Spinal cord (tissue), 10 donors: ENCODE measurements at places on chromosomes 7 and 10. TPM values are rescaled to one million over a fixed set of nuclear protein-coding genes. Genes with fewer than 3 reads are reported as not detected.

- DNase-seq: no peak
- no peak overlapping the region for H3K27ac ChIP-seq
- H3K27me3 ChIP-seq: no peaks in the 10 kb centered on the region
- peaks cover 47% of the 10 kb centered on the region for H3K4me1 ChIP-seq
- H3K4me3 ChIP-seq: no peak overlapping the region
Measured at GRCh38 chr7:1990001-1990670, 242.6 kb downstream of the MAD1L1 start.

DNA sequence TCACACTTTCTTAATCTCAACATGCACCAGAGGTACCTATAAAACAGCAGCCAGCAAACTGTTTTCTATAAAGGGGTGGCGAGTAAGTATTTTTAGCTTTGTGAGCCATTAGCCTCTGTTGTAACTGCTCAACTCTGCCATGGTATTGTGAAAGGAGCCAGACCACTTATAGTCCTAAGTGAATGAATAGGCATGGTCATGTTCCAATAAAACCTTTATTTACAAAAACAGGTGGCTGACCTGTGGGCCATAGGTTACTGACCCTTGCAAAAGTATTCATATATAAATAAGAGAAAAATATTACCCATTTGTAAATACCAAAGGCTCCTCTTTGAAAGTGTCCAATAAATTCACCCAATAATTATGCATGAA, 50.3 kb downstream of the ICA1 start:
- H3K4me1 ChIP-seq: peaks cover 5% of the 10 kb centered on the region
- H3K4me3 ChIP-seq: no peak overlapping the region
- no peaks in the 10 kb centered on the region for H3K27me3 ChIP-seq
- no peaks in the 10 kb centered on the region for H3K36me3 ChIP-seq

- peaks cover 3% of the 10 kb centered on the region for H3K36me3 ChIP-seq
- no peak overlapping the region for H3K4me3 ChIP-seq
- no peaks in the 10 kb centered on the region for H3K27me3 ChIP-seq
- H3K4me1 ChIP-seq: peaks cover 28% of the 10 kb centered on the region
Measured at GRCh38 chr10:557792-558328, 131.6 kb downstream of the DIP2C start.

DNA sequence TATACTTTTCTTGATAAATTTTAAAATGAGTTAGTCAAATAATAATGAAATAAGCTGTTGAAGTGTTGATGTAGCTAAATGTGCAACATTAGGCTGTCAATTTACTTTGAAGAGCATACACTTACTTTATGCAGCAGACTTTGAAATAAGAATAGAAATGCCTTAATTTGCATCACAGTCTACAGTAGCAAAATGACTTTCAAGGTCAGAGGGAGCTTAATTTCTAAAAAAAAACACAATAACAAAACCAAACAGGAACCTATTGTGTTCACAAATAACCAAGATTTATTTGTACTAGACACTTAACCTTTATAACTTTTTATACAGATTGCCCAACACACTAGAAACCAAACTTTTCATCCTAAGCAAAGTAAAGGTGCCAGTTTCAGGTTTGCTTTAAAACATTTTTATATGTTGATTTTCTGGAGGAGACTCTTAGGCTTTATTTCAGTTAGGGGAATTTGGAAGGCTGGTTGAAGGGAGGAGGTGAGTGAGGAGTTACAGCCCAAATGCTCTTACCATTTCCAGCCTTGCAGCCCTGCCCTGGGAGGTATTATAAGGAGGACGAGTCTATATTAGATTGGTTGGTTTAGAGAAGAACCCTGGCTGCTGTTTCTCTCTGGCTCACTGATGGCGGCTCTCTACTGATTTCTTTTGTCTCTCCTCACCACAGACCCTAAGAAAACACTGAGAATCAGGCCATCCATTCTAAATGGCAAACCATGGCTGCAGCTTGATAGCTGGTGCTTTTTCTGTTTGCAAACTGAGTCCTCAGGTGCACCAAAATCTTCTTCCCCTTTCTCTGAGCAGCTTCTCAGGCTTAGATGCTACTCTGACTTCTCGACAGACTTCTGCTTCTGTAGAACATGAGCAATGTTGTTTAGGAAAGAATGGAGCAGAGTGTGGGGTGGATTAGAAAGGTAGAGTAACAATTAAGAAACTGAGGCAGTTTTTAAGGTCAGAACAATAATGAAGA, 55.2 kb upstream of the RPA3 start:
- no peaks in the 10 kb centered on the region for H3K27me3 ChIP-seq
- no peak overlapping the region for H3K4me3 ChIP-seq
- no peaks in the 10 kb centered on the region for H3K36me3 ChIP-seq
- no peaks in the 10 kb centered on the region for H3K4me1 ChIP-seq
- no peak for DNase-seq

- no peak overlapping the region for H3K4me3 ChIP-seq
- no peaks in the 10 kb centered on the region for H3K27me3 ChIP-seq
- peak overlapping the region; percentile 31 for H3K27ac ChIP-seq
- DNase-seq: no peak
Measured at GRCh38 chr10:34193931-34194626, 621.0 kb downstream of the PARD3 start.

DNA sequence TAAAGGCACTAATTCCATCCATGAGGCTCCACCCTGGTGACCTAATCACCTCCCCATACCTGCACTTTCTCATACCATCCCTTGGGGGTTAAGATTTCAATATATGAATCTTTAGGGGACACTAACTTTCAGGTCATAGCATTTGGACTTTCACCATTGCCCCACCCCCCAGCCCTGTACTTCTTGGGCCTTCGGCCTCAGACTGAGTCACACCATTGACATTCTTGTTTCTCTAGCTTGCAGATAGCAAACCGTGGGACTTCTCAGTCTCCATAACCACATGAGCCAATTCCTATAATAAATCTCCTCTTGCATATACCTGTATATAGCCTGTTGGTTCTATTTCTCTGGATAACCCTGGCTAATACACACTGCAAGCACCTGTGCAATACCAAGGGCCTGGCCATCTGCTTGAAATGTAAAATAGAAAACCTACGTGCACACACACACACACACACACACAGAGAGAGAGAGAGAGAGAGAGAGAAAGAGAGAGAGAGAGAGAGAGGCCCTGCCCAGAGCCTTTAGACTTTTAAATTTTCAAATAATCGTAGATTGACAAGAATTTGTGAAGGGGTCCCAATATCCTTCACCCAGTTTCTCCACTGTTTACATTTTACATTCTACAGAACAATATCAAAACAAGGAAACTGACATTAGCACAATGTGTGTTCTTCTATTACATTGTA, 25.3 kb downstream of the ANXA8 start:
- H3K27me3 ChIP-seq: no peaks in the 10 kb centered on the region
- no peaks in the 10 kb centered on the region for H3K36me3 ChIP-seq
- no peak overlapping the region for H3K27ac ChIP-seq

- H3K4me3 ChIP-seq: no peak overlapping the region
- H3K36me3 ChIP-seq: no peaks in the 10 kb centered on the region
- no peaks in the 10 kb centered on the region for H3K4me1 ChIP-seq
- no peak for DNase-seq
Measured at GRCh38 chr7:40202851-40203250, 68.0 kb downstream of the SUGCT start.

DNA sequence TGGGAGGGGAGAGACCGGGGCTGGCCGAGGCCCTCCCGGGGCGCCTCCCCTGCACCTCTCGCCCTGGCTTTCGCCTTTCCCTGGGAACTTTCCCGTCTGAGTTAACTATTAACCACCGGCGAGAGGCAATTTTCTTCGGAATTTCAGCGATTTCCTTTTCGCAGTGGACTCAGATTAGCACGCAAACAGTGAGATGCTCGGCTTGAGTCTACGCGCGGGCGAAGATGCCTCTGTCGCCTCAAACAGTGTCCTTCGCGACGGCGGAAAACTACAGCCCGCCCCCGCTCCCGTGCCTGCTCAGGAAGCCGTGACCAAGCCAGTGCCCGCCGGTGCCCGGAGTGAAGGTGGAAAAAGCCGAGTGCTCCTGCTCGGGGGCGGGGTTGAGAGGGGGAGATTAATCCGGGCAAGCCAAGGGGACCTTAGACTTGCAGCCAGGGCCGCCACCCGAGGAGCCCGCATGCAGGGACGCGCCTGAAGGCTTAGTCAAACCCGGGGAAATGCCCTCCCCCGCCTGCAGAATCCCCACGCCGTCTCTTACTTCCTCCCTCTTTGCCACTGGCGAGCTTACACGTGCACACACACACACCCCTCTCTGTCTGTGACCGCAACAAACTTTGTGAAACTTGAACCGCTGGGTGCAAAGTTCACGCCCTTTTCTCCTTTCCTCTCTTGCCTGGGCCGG, 14.5 kb upstream of the PAX2 start:
- H3K36me3 ChIP-seq: no peaks in the 10 kb centered on the region
- peaks cover 37% of the 10 kb centered on the region for H3K4me1 ChIP-seq
- peaks cover 94% of the 10 kb centered on the region for H3K27me3 ChIP-seq
- no peak for DNase-seq
- H3K27ac ChIP-seq: no peak overlapping the region

DNA sequence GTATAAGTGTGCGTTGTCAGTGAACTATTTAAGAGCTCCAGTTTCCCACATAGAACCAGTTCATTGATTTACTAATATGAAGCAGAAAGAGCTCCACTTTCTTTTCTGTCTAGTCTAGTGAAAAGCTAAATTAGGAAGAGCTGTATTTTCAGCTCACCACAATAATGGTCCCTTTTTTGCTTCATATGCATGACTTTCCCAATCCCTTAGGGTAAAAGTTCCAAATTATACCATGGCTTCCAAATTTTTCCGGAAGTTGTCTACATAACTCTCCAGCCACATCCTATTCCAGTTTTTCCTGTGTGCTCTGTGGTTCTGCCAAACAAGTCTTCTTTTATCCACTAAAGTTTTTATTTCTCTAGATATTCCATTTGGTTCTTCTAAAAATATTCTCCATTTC, 685.2 kb downstream of the REEP3 start:
- H3K4me3 ChIP-seq: no peak overlapping the region
- H3K27me3 ChIP-seq: no peaks in the 10 kb centered on the region
- H3K27ac ChIP-seq: no peak overlapping the region
- H3K4me1 ChIP-seq: no peaks in the 10 kb centered on the region
- H3K36me3 ChIP-seq: no peaks in the 10 kb centered on the region
- DNase-seq: no peak

DNA sequence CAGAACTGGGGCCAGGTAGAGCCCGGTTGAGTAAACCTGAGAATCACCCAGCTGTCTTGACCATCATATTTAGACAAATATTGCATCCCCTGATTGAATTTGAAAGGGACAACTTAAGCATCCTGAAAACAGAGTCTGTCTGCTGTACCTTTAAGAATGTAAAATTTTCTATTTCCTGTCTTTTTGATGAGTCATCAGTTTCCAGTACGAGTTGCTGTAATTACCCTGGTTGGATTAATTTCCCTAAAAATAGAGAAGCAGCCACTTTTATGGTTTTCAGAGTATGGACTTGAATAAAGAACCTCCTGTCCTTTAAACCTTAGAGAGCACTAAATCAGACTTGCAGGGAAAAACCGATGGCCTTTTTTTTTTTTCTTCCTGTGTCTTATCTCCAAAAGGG, 164.6 kb upstream of the SH2B2 start:
- peaks cover 24% of the 10 kb centered on the region for H3K4me1 ChIP-seq
- no peak overlapping the region for H3K4me3 ChIP-seq
- H3K27ac ChIP-seq: peak overlapping the region; percentile 15
- H3K27me3 ChIP-seq: no peaks in the 10 kb centered on the region
- H3K36me3 ChIP-seq: peaks cover 12% of the 10 kb centered on the region
- DNase-seq: no peak

The VPS37D gene
- 29.2 TPM for polyA plus RNA-seq

The OR2A12 gene
- 0.03 TPM for polyA plus RNA-seq

The TCTN3 gene
- 37.7 TPM for polyA plus RNA-seq

The PON1 gene
- 1.1 TPM for polyA plus RNA-seq
